ENCODE measurements at places on chromosomes 2 and 18.

GRCh38 chr18:2147476-2148230 lies 423.7 kb downstream of the METTL4 start:
- DNase-seq: peak; percentile 92

DNA sequence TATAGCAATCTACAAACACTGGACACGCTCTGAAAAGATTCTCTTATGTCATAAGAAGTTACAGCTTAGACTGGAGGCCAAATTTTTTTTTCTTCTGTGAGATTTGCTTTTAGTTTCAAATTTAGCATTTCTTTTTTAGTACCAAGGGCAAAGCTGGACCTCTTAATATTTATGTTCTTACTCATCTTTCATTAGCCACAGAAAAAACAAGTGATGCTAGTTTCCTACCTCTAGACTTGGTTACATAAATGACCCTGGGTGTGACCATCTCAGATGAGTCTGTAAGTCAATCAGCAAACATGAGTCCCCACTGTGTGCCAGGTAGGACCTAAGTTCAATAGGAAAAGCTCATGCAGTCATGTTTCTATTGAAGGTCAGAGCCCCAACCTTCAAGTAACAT lies 94.4 kb downstream of the MEP1B start:
- no peak for DNase-seq

DNA sequence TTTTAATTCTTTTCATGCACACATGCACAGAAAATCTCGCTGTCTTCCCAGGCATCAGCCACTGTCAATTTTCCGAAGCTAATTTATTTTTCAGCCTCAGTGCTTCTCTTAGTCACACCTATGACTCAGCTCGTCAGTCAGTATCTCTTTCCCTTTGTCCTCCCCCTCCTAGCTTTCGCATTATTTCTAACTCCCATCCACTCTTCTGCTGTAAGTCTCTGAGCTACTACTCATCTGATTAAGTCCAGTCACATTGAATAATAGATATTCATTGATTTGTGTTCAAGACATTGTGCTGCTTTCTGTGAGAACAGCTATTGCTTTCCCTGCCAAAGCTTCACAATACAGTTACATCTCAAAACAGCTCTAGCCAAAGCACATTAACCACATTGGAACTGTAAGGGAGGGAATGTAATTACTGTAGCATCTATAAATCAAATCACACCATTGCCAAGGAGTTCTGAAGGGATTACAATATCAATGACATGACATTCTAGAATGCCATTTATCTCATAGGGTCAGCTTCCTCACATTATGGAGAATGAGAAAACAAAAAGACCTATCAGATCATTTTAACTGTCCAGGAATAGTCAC lies 89.4 kb downstream of the SCN3A start:
- DNase-seq: peak; percentile 70

DNA sequence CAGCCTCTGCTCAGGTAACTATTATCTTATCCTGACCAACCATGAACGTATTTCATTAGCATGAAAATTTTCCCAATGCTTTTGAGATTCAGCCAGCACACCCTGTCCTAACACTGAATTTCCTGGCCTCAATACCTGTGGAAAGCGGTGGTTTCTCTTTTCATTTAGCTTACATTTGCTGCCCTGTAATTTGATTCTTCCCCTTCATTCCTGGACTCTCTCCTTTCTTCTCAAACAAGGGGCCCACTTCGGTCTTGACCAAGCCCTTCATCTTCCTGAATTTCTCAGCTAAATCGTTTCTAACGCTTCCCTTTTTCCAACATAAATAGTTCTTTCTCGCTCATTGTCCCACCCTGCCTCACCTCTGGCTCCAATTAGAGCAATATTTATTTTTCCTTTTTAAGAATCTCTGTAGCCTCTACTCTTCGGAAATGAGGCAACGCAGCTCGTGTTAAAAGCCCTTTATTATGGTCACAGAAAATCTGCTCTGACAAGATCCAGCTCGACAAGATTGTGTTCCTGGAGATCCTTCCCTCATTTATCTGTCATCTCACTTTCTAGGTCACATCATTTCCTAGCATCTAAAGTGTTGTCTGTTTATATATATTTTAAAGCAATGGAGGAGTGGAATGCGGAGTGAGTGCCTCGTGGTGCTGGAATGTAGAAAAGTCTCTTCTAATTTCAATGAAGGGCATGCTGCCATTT lies 49.5 kb upstream of the BCL11A start:
- DNase-seq: no peak

- no peak for DNase-seq
These were observed 183.2 kb downstream of the CYRIA start for GRCh38 chr2:16482460-16482859.

DNA sequence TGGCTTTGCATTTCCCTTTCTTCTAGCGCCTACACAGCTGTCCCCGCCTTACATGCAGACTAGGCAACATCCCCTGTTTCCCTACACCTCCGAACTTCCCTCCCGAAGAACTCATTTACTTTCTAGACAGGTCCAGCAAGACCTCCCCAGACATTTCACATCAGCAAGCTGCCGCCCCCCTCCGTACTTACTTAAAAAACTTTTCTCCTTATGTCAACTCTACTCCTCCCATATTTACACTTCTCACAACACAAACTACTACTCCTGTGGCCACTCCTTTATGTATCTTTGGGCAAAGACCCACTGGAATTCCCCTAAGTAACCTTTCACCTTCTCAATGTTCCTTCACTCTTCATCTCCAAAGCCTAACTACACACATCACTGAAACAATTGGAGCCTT lies 20.4 kb upstream of the ZNF397 start:
- no peak for DNase-seq

DNA sequence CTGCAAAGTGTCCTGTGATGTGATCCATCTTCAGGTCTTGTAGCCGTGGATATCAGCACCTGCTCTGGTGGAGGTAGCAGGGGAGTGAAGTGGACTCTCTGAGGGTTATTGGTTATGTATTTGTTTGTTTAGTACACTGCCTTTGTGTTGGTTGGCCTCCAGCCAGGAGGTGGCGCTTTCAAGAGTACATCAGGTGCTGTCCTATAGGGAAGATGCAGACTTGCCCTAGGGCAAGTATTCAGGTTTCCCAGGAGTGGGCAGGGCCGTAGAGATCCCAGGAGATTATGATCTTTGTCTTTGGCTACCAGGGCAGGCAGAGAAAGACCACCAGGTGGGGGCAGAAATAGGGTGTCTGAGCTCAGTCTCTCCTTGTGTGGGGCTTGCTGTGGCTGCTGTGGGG lies 411.8 kb downstream of the SOX11 start:
- DNase-seq: no peak

DNA sequence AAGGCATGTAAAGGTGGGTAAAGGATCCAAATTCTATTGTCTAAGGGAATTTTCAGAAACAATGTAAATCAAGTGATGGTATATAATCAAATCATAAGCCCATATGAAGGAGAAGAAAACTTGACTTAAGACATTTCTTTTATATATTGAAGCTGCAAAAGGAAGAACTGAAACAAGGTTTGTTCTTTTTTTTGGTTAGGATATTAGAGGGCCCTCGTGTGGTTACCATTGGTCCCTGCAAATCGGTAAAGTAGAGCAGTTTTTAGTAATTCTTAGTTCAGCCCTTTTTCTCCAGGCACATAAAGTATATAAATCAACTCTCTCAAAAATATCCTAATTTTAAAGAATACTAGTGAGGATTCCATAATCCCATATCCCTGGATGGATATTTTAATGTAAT lies 105.6 kb upstream of the STK17B start:
- peak; percentile 44 for DNase-seq

GRCh38 chr2:173355132-173355865 lies 627 bp downstream of the CDCA7 start:
- DNase-seq: peak; percentile 40

GRCh38 chr2:88080545-88080944 lies 12.9 kb downstream of the SMYD1 start:
- DNase-seq: no peak

DNA sequence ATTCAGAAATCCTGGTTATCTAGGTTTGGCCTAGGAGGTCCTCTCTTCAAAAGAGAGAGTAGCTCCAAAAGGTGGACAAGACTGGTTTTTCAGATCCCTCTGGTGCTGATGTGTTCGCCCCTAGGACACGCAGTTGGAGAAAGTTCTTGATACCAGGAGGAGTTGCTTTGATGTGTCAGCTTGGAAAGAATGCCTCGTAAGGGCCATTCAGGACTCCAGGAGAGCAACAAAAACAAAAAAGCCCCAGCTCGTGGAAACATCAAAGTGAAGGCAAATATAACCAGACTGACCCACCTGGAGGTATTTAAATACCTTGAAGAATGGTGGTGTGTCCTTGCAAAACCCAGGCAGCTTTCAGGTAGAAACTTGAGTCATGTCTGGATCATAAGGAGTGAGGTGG lies 12.5 kb upstream of the LBH start:
- DNase-seq: no peak

DNA sequence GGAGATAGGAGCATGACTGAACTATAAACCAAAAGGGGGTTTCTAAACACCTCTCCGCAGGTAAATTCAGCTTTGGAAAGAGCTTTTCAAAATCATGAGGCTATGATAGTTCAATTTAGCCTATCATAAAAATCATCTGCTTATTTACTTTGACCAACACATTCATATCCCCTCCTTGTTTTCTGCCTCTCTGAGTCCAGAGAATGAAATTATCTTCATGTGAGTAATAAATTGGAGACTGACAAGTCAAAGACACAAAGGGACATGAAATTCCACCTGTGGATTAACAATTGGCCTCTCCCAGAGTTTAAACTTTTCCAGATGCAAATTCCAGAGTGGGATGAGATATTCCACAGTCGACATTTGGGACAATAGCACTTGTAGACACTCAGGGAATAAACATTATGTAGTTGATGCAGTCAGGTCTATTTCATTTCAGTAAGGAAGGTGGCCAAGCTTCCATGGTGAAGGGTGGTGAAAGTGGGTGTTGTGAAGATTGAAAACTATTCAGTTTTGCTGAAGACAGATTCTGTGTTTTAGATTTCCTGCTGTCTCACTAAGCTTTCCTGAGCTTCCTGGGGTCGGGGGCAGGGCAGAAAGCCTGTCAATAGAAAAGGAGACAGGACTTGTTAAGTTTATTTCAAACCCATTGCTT lies 84.7 kb downstream of the CDC42EP3 start:
- peak; percentile 55 for DNase-seq

Data from fibroblast of skin of right quadriceps (primary cell).